ENCODE measurements at places on chromosomes 1 and 21. TPM values are rescaled to one million over a fixed set of nuclear protein-coding genes. Genes with fewer than 3 reads are reported as not detected.

Gene TSPAN2
- total RNA-seq: 2.3 TPM

- DNase-seq: no peak
- no peaks in the 10 kb centered on the region for H3K4me1 ChIP-seq
- no peak overlapping the region for H3K27ac ChIP-seq
- no peaks in the 10 kb centered on the region for H3K36me3 ChIP-seq
- no peaks in the 10 kb centered on the region for H3K27me3 ChIP-seq
- no peak overlapping the region for H3K4me3 ChIP-seq
These were observed 232.8 kb downstream of the CHRM3 start for GRCh38 chr1:239619190-239619589.

- no peak for DNase-seq
- H3K4me3 ChIP-seq: no peak overlapping the region
- peaks cover 6% of the 10 kb centered on the region for H3K36me3 ChIP-seq
- no peak overlapping the region for H3K27ac ChIP-seq
- no peaks in the 10 kb centered on the region for H3K4me1 ChIP-seq
- H3K27me3 ChIP-seq: no peaks in the 10 kb centered on the region
These were observed 120.1 kb downstream of the XPR1 start for GRCh38 chr1:180751921-180752320.

DNA sequence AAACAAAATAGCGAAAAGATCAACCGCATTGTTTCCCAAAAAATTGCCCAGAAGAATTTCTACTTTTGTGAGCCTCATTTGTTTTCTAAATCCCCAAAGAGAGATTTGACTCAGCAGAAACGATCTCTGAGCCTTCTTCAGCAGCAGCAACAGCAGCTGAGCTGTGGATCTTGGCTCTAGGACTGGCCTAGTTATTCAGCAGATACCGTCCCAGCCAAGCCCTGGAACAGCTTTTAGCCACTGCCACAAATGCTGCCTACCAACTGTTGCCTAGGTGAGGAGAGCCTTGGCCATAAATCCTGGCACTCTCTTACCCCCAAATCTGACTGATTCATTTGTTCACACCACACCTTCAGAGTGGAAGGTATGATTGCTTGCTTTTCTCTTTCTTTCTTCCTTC lies 320.1 kb downstream of the TGFB2 start:
- H3K36me3 ChIP-seq: no peaks in the 10 kb centered on the region
- no peaks in the 10 kb centered on the region for H3K4me1 ChIP-seq
- H3K27ac ChIP-seq: no peak overlapping the region
- no peaks in the 10 kb centered on the region for H3K27me3 ChIP-seq

- no peak for DNase-seq
- no peaks in the 10 kb centered on the region for H3K27me3 ChIP-seq
- peak overlapping the region; percentile 82 for H3K27ac ChIP-seq
- peaks cover 36% of the 10 kb centered on the region for H3K36me3 ChIP-seq
- H3K4me3 ChIP-seq: no peak overlapping the region
- H3K4me1 ChIP-seq: peaks cover 17% of the 10 kb centered on the region
These were observed 31.8 kb downstream of the SDCCAG8 start for GRCh38 chr1:243287652-243288051.
